T-helper 17 cell (primary cell): ENCODE measurements at places on chromosomes 11 and 22. TPM values are rescaled to one million over a fixed set of nuclear protein-coding genes. Genes with fewer than 3 reads are reported as not detected.

DNA sequence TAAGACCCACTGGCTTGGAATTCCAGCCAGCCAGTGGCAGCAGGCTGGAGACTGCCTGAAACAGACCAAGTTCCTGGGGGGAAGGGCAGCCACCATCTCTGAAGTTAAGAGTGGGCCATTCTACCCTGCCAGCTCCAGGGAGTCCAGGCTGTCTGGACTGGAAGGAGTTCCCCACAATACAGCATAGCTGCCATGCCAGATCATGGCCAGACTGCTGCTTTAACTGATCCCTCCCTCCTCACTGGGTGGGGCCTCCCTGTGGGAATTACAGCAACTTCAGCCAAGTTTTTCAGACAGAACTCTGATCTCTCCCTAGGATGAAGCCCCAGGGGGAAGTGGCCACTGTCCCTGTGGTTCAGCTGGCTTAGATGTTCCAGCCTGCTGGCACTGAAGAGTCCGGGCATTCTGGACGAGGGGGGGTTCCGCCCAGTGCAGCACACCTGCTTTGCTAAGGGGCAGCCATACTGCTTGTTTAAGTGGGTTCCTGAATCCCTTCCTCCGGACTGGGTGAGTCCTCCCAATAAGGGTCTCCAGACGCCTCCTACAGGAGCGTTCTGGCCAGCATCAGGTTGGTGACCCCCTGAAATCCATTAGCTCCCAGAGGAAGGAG is 455.4 kb downstream of the DLG2 start:
- no peaks in the 10 kb centered on the region for H3K36me3 ChIP-seq
- H3K27ac ChIP-seq: no peak overlapping the region
- no peak overlapping the region for H3K4me3 ChIP-seq
- no peak for DNase-seq

DNA sequence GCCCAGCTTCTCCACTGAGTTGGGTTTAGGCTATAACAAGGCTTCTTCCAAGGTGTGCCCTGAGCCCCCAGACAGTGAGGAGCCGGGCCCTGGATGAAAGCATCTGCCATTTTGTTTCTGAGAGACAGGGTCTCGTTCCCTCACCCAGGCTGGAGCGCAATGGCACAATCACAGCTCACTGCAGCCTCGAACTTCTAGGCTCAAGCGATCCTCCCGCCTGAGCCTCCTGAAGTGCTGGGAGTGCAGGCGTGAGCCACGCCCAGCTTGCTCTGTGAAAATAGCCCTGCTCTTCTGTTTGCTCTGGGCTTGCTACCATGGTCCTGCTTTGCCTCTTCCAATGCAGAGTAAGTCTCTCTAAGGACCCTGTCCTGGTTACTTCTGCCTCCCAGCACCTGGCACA is 6.7 kb downstream of the DENND6B start:
- H3K36me3 ChIP-seq: no peaks in the 10 kb centered on the region
- H3K27me3 ChIP-seq: no peaks in the 10 kb centered on the region
- H3K4me1 ChIP-seq: peaks cover 3% of the 10 kb centered on the region
- no peak overlapping the region for H3K27ac ChIP-seq

GRCh38 chr11:126528075-126528474 is 172.6 kb downstream of the ST3GAL4 start:
- no peak for DNase-seq
- no peak overlapping the region for H3K27ac ChIP-seq
- H3K27me3 ChIP-seq: peaks cover 50% of the 10 kb centered on the region
- no peaks in the 10 kb centered on the region for H3K36me3 ChIP-seq
- peaks cover 2% of the 10 kb centered on the region for H3K4me1 ChIP-seq
- no peak overlapping the region for H3K4me3 ChIP-seq

GRCh38 chr11:112983887-112984286 is 22.7 kb downstream of the NCAM1 start:
- no peaks in the 10 kb centered on the region for H3K36me3 ChIP-seq
- H3K27ac ChIP-seq: no peak overlapping the region
- H3K4me3 ChIP-seq: no peak overlapping the region
- H3K4me1 ChIP-seq: no peaks in the 10 kb centered on the region

GRCh38 chr11:66080055-66080817 is 10.2 kb downstream of the PACS1 start:
- peak overlapping the region; percentile 96 for H3K27ac ChIP-seq
- DNase-seq: peak; percentile 58
- peak overlapping the region; percentile 83 for H3K4me3 ChIP-seq
- no peaks in the 10 kb centered on the region for H3K27me3 ChIP-seq

The OSBP2 gene
- total RNA-seq: 9.4 TPM
